ENCODE measurements at places on chromosomes 4 and X.

- no peak for DNase-seq
Observed at GRCh38 chrX:9279234-9279544, 185.7 kb upstream of the TBL1X start.

DNA sequence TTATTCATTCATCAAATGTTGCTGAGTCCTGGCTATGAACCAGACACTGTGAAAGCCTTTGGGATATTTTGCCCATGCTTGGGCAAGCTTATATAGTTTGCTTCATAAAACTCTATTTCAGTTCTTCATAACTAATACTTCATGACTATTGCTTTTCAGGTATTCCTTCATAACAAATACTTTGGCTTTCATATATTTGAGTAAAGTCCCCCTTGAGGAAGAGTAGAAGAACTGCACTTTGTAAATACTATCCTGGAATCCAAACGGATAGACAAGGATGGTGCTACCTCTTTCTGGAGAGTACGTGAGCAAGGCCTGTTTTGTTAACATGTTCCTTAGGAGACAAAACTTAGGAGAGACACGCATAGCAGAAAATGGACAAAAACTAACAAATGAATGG, 1.7 kb upstream of the AFP start:
- DNase-seq: no peak

GRCh38 chr4:159117968-159118367, 15.1 kb downstream of the RAPGEF2 start:
- no peak for DNase-seq

DNA sequence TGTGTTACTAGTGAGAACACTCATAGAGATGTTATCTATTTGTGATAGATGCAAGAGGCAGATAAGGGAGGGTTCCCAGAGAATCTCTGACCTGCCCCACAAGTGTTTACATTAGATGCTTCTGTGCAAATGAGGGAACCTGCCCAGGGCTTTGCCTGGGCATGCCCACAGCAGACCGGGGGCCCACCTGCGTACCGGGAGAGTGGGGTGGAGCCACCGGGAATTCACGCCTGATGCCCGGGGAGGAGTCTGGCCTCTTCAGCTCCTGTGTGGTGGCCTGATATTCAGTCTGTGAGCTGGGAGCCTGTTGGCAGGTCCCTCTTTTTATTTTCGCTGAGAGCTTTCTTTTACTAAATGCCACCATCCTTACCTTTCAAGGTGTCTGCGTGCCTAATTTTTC, 155.7 kb downstream of the SNCA start:
- DNase-seq: no peak

GRCh38 chr4:17072483-17072882, 174.0 kb upstream of the LDB2 start:
- no peak for DNase-seq

DNA sequence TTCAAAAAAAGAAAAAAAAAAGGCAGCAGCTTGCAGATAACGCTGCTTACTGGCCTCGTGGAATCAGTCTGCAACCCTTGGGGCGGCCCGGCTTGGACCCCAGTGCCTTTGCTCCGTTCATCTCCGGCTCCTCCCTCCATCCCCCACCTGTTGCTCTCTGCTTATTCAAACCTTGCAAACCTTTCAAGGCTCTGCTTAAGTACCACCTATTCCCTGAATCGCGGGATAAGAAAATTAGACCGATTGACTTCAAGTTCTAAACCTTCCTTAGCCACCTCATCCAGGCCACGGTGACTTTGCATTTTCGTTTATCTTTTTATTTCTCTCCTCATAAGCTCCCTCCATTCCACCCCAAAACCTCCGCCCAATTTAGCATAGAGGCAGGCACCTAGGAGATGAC, 1.4 kb upstream of the PHKA1 start:
- no peak for DNase-seq

- DNase-seq: no peak
Observed at GRCh38 chr4:53672873-53673272, 81.6 kb upstream of the LNX1 start.

- no peak for DNase-seq
Observed at GRCh38 chr4:119984996-119985395, 81.7 kb downstream of the MAD2L1 start.

- DNase-seq: no peak
Observed at GRCh38 chrX:13752646-13753045, 18.1 kb downstream of the OFD1 start.

DNA sequence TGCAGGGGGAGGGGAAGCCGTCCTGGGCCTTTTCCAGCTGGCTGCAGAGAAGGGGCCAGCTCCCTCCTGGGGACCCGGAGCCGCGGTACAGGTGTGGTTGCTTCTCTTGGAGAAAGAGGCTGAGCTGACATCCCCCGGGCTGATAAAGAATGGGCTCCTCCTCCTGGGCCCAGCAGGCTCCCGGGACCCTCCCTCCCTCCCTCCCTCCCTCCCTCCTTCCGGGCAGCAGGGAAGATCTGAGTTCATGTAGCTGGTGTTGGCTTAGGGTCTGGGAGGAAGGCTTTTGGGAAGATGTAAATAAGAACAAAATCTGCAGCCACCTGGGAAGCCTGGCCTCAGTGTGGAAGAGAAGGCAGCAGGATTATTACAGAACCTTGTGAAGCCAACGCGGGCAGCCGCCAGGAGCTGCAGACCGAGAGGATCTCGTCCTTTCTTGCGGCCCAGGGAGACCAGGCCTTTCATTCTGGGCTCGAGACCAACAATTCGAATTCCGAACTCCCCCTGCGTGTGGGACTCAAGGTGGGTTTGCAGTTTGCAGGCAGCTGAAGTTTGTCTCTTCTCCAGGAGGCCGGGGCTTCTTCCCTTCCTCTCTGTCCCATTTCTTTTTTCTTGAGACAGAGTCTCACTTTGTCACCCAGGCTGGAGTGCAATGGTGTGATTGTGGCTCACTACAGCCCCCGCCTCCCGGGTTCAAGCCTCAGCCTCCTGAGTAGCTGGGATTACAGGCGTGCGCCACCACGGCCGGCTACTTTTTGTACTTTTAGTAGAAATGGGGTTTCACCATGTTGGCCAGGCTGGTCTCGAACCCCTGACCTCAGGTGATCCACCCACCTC, at the start of gene PLCXD1:
PLCXD1 (plus strand) TSS at position 216 of the 834 bp plus-strand sequence. CDS start 2,807 bp downstream, outside the sequence.
- no peak for DNase-seq

GRCh38 chr4:8112672-8113071, 45.9 kb downstream of the ABLIM2 start:
- no peak for DNase-seq

DNA sequence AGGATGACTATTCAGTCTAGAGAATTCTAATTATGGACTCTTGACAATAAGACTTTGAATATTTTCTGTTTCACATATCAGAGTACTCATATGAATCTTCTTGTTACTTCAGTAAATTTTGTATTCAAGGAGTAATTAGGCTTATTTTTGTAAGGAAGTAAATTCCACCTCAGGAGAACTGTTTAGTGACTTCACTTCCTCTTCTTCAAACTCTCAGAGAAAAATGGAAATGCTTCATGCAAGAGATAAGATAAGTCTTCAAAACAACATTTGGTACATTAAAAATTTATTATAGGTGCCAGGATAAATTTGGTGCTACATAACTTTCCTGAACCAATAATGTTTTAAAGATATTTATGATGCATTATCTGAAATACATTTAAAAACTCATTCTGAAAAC, 1421.9 kb downstream of the PCDH7 start:
- DNase-seq: no peak
